ENCODE measurements at places on chromosomes 7 and 10. TPM values are rescaled to one million over a fixed set of nuclear protein-coding genes. Genes with fewer than 3 reads are reported as not detected.
A peak's percentile ranks its signal among the peaks of the same experiment; 100 is the strongest.

GRCh38 chr7:18401757-18402156 lies 93.8 kb upstream of the HDAC9 start:
- no peak overlapping the region for H3K27ac ChIP-seq
- H3K36me3 ChIP-seq = no peaks in the 10 kb centered on the region
- no peaks in the 10 kb centered on the region for H3K4me1 ChIP-seq
- H3K27me3 ChIP-seq = no peaks in the 10 kb centered on the region
- no peak for DNase-seq

DNA sequence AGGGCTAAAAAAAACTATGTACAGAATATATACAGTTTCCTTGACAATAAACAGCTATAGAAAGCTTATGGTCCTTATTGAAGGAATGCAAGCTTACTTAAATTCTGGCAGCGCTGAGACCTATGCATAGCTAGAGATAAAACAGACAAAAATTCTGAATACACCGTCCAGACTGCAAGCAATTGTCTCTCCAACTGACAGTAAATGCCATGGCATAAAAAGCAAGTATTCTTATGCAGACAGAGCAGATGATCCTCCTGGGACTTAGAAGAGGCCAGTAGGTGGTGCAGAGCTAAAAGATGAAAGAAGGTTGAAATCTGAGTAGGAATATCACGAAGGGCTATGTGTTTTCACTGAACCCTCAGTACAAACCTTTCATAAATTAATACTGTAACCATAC lies 157.0 kb upstream of the CACNA2D1 start:
- H3K36me3 ChIP-seq = no peaks in the 10 kb centered on the region
- H3K27ac ChIP-seq = no peak overlapping the region
- no peaks in the 10 kb centered on the region for H3K4me1 ChIP-seq
- no peaks in the 10 kb centered on the region for H3K27me3 ChIP-seq
- DNase-seq = no peak

DNA sequence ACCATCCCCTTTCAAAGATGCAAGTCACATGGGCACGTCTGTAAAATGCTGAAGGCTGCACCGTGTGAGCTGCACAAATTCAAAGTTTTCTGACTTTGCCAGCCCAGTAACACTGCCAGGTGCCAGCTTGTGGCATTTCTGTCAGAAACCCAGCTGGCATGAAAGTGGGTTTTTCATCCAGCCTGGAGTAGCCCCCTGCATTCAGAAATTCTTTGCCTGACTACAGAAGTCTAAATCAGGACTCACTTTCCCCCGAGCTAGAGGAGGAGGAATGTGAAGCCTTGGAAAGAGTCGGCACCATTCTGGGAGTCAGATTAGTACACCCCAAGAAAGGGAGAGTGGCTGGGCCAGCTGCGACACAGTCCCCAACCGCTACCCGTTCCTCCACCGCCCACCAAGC lies 56.7 kb upstream of the EN2 start:
- no peaks in the 10 kb centered on the region for H3K36me3 ChIP-seq
- no peak for DNase-seq
- no peak overlapping the region for H3K27ac ChIP-seq
- no peaks in the 10 kb centered on the region for H3K4me1 ChIP-seq

GRCh38 chr7:142896741-142897379 lies 11.3 kb upstream of the TRPV6 start:
- DNase-seq = peak; percentile 64
- H3K27me3 ChIP-seq = no peaks in the 10 kb centered on the region
- no peak overlapping the region for H3K4me3 ChIP-seq

GRCh38 chr7:51040787-51041186 lies 258.1 kb upstream of the GRB10 start:
- no peak overlapping the region for H3K27ac ChIP-seq
- no peaks in the 10 kb centered on the region for H3K27me3 ChIP-seq
- H3K4me1 ChIP-seq = no peaks in the 10 kb centered on the region
- no peak overlapping the region for H3K4me3 ChIP-seq
- no peaks in the 10 kb centered on the region for H3K36me3 ChIP-seq

GRCh38 chr10:2917926-2918325 lies 149.4 kb upstream of the PFKP start:
- H3K27ac ChIP-seq = no peak overlapping the region
- no peaks in the 10 kb centered on the region for H3K4me1 ChIP-seq
- no peaks in the 10 kb centered on the region for H3K27me3 ChIP-seq
- no peaks in the 10 kb centered on the region for H3K36me3 ChIP-seq
- no peak for DNase-seq
- H3K4me3 ChIP-seq = no peak overlapping the region

DNA sequence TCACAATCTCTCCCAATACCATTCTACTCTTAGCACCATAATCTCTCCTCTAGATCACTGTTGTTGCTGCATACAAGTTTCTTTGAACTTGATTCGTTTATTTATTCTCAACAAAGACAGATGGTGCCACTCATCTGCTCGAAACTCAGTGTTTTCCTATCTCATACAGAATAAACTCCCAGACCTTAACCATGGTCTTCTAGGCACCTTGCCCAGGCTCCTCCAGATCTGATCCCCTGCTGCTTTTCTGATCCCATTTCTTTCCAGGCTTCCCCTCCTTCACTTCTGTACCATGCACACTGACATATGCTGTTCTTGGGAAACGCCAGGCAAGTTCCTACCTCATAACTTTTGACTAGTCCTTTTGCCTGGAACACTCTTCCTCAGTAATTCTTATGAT lies 645.7 kb downstream of the DNAJB9 start:
- H3K4me3 ChIP-seq = no peak overlapping the region
- no peak for DNase-seq
- no peaks in the 10 kb centered on the region for H3K4me1 ChIP-seq

GRCh38 chr7:11699666-11700065 lies 132.3 kb downstream of the THSD7A start:
- no peaks in the 10 kb centered on the region for H3K36me3 ChIP-seq
- H3K27ac ChIP-seq = no peak overlapping the region
- no peak for DNase-seq
- H3K4me3 ChIP-seq = no peak overlapping the region

DNA sequence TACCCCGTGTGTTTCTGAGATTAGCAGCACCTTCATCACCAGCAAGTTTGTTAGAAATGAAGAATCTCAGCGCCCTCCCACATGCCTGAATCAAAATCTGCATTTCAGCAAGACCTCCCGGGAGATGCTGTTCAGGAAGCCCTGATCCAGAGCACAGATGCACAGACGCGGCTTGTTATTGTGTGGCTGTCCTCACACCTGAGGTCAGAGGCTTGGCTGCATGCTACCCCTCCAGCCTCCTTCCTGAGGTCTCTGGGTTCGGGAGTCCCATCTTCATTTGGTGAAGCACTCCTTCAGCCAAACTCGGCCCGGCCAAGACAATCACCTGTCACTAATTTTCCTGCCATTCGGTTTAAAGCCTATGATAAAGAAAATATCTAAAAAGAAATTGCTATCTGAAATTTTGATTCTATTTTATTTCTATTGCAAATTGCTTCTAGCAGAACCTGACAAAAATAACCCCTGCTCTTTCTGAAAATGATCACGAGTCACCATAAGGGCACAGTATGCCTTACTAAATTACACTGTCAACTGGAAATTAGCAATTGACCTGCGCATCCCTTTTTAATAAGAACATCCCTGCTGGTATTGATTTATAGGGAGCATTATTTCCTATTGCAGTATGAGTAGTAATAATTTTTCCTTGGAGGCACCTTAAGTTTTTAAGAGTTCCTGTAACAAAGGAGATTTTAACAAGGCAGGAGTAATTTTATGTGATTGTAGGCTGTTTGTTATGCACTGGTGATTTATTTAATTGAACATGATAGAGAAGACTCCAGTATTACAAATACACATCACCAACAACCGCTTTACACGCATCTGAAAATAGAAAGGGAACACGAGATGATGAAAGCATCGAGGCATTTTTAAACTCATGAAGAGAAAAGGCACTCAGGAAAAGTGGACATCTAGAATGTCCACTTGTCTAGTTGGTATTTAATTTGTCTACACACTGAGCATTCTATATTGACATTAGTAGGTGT lies 49.5 kb downstream of the VSTM2A start:
- H3K27me3 ChIP-seq = no peaks in the 10 kb centered on the region
- no peaks in the 10 kb centered on the region for H3K4me1 ChIP-seq
- H3K27ac ChIP-seq = no peak overlapping the region
- no peak for DNase-seq
- no peak overlapping the region for H3K4me3 ChIP-seq

GRCh38 chr10:33535866-33536265 lies 201.4 kb upstream of the NRP1 start:
- H3K4me1 ChIP-seq = no peaks in the 10 kb centered on the region
- no peak overlapping the region for H3K4me3 ChIP-seq
- H3K27ac ChIP-seq = no peak overlapping the region
- H3K36me3 ChIP-seq = no peaks in the 10 kb centered on the region
- H3K27me3 ChIP-seq = no peaks in the 10 kb centered on the region
- DNase-seq = no peak

GRCh38 chr10:23053036-23053435 lies 42.3 kb upstream of the MSRB2 start:
- H3K27me3 ChIP-seq = no peaks in the 10 kb centered on the region
- no peak overlapping the region for H3K27ac ChIP-seq
- no peaks in the 10 kb centered on the region for H3K36me3 ChIP-seq
- H3K4me1 ChIP-seq = no peaks in the 10 kb centered on the region

DNA sequence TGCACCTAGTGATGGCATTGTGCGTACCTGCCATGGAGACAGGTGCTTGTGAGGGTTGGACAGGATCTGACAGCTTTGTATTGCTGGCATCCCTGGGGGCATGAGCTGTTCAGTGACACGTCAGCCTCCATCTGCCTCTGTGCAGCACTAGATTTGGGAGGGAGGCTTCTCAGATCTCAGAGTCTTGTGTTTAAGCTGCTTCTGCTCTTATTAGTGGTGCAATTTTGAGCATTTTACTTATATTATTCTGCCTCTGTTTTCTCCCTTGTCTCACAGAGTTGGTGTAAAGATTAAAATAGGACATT lies 5.1 kb downstream of the ARHGAP22 start:
- no peak overlapping the region for H3K4me3 ChIP-seq
- H3K27me3 ChIP-seq = no peaks in the 10 kb centered on the region
- H3K36me3 ChIP-seq = no peaks in the 10 kb centered on the region
- no peak overlapping the region for H3K27ac ChIP-seq

DNA sequence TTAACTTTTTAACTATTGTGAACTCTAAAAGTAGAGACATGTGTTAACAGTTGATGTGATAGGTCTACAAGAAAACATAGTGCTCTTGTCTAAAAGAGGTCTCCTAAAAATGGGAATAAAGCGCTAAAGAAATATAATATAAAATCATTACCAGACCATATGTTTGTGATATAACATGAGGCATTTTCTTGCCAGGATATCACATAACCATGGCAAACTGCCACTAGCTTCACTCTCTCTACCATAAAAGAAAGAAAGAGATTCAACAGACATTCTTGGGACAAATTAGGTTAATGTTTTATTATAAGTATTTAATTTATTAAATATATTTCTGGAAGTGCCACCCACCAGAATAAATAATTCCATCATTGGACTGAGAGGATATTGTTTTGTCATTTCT lies 115.0 kb downstream of the TMEM26 start:
- H3K36me3 ChIP-seq = no peaks in the 10 kb centered on the region
- no peak overlapping the region for H3K27ac ChIP-seq
- no peak for DNase-seq
- H3K4me3 ChIP-seq = no peak overlapping the region
- no peaks in the 10 kb centered on the region for H3K27me3 ChIP-seq
- no peaks in the 10 kb centered on the region for H3K4me1 ChIP-seq

- no peaks in the 10 kb centered on the region for H3K27me3 ChIP-seq
- no peaks in the 10 kb centered on the region for H3K36me3 ChIP-seq
- H3K27ac ChIP-seq = no peak overlapping the region
- no peak for DNase-seq
- H3K4me3 ChIP-seq = no peak overlapping the region
- H3K4me1 ChIP-seq = peaks cover 39% of the 10 kb centered on the region
These were observed 23.3 kb downstream of the LRRC20 start for GRCh38 chr10:70359017-70359550.

GRCh38 chr10:10846504-10846900 lies 171.2 kb upstream of the CELF2 start:
- no peaks in the 10 kb centered on the region for H3K36me3 ChIP-seq
- no peaks in the 10 kb centered on the region for H3K27me3 ChIP-seq
- no peak overlapping the region for H3K4me3 ChIP-seq
- H3K4me1 ChIP-seq = no peaks in the 10 kb centered on the region
- DNase-seq = no peak

- H3K4me3 ChIP-seq = no peak overlapping the region
- no peak for DNase-seq
- H3K27me3 ChIP-seq = no peaks in the 10 kb centered on the region
- H3K36me3 ChIP-seq = no peaks in the 10 kb centered on the region
These were observed 35.7 kb upstream of the SHH start for GRCh38 chr7:155847821-155848435.

GRCh38 chr7:2175514-2175913 lies 57.2 kb downstream of the MAD1L1 start:
- H3K27me3 ChIP-seq = no peaks in the 10 kb centered on the region
- no peak overlapping the region for H3K4me3 ChIP-seq
- peaks cover 14% of the 10 kb centered on the region for H3K4me1 ChIP-seq
- peak overlapping the region; percentile 63 for H3K27ac ChIP-seq
- H3K36me3 ChIP-seq = no peaks in the 10 kb centered on the region

- H3K36me3 ChIP-seq = no peaks in the 10 kb centered on the region
- no peak overlapping the region for H3K27ac ChIP-seq
- no peaks in the 10 kb centered on the region for H3K4me1 ChIP-seq
- no peaks in the 10 kb centered on the region for H3K27me3 ChIP-seq
These were observed 807.9 kb upstream of the LRRN3 start for GRCh38 chr7:110283056-110283455.

DNA sequence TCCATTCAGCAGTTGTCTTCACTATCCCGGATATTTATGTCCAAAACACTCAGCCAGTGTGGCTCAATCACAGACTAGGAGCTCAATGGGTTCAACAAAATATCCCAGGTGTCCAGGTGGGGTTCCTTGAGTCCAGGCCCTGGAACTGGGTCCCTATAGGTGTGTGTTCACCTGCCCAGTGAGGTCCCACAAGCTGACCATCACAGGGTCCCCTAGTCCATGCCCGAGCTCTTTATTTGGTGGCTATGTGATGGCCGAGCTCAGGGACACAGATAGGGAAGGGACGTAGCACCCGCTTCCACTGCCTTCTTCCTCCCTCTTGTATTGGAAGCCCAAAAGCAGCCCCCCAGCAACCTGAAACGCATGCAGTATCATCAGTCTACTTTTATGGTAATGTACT lies 78.9 kb upstream of the DDC start:
- H3K4me1 ChIP-seq = no peaks in the 10 kb centered on the region
- H3K36me3 ChIP-seq = no peaks in the 10 kb centered on the region
- H3K27ac ChIP-seq = no peak overlapping the region

SPDYE2B gene
- total RNA-seq = not detected

GHRHR gene
- total RNA-seq = not detected

ADRA2A gene
- 14.2 TPM for total RNA-seq
